T-helper 2 cell treated with Interferon-gamma antibody and Interleukin-4, amounts not matched to agents 100 ng/mL and 5 ng/mL, for 36 hours (primary cell): ENCODE measurements at places on chromosomes 16 and 17. TPM values are rescaled to one million over a fixed set of nuclear protein-coding genes. Genes with fewer than 3 reads are reported as not detected.

The LITAFD gene
- total RNA-seq: not detected in 2 replicates

The HOXB5 gene
- total RNA-seq: 0.07 TPM in 1 of 2 replicates, not detected in the other

The CHST5 gene
- total RNA-seq: not detected in 2 replicates

The MT1B gene
- not detected in 2 replicates for total RNA-seq

The ARMC7 gene
- total RNA-seq: 15.7 and 16.3 TPM in 2 replicates

The PRR35 gene
- total RNA-seq: not detected in 2 replicates

The CLCN7 gene
- total RNA-seq: 51.9 and 53.9 TPM in 2 replicates

The CCL2 gene
- not detected in 2 replicates for total RNA-seq

The CCL18 gene
- not detected in 2 replicates for total RNA-seq

The MMP25 gene
- 71.1 and 75.1 TPM in 2 replicates for total RNA-seq

The TOX3 gene
- not detected in 2 replicates for total RNA-seq

The SPOP gene
- total RNA-seq: 60.9 and 63.6 TPM in 2 replicates

The NPIPA5 gene
- total RNA-seq: 14.1 and 18.6 TPM in 2 replicates

The CHST4 gene
- not detected in 2 replicates for total RNA-seq

The HEATR9 gene
- 0.20 and 0.45 TPM in 2 replicates for total RNA-seq

The RAB26 gene
- total RNA-seq: 0.59 TPM in 1 of 2 replicates, not detected in the other

The ATP1B2 gene
- total RNA-seq: 0.16 and 0.25 TPM in 2 replicates

The KIFC3 gene
- total RNA-seq: not detected in 2 replicates

The SMPD3 gene
- 3.0 and 4.3 TPM in 2 replicates for total RNA-seq

The TAT gene
- total RNA-seq: not detected in 2 replicates

The CCL1 gene
- 8.4 and 9.5 TPM in 2 replicates for total RNA-seq

The HOXB7 gene
- total RNA-seq: 0.34 and 0.73 TPM in 2 replicates

The DHX8 gene
- total RNA-seq: 64.7 and 65.7 TPM in 2 replicates

The RAB37 gene
- total RNA-seq: 91.3 and 93.8 TPM in 2 replicates

The RNF222 gene
- total RNA-seq: 0.05 TPM in 1 of 2 replicates, not detected in the other

The TIMP2 gene
- 1.5 and 1.6 TPM in 2 replicates for total RNA-seq

The NDE1 gene
- total RNA-seq: 107 and 111 TPM in 2 replicates

The CES5A gene
- not detected in 2 replicates for total RNA-seq

The TENT4B gene
- 16.3 and 17.2 TPM in 2 replicates for total RNA-seq

The SSTR5 gene
- not detected in 2 replicates for total RNA-seq

The NRN1L gene
- 0.61 and 0.84 TPM in 2 replicates for total RNA-seq

The FBXO39 gene
- total RNA-seq: 1.6 TPM in 2 replicates

The METTL22 gene
- total RNA-seq: 26.9 and 36.1 TPM in 2 replicates

The KCTD5 gene
- 33.9 and 37.2 TPM in 2 replicates for total RNA-seq

The CD300H gene
- total RNA-seq: not detected in 2 replicates

The RAB34 gene
- total RNA-seq: 9.8 and 10.4 TPM in 2 replicates

The GUCY2D gene
- 0.05 TPM in 1 of 2 replicates, not detected in the other for total RNA-seq

The PIRT gene
- total RNA-seq: not detected in 2 replicates

The SMIM36 gene
- total RNA-seq: not detected in 2 replicates

The TMIGD1 gene
- total RNA-seq: not detected in 2 replicates

The NOMO2 gene
- 97.7 and 115 TPM in 2 replicates for total RNA-seq
